ENCODE measurements at places on chromosomes 16 and 17.

DNA sequence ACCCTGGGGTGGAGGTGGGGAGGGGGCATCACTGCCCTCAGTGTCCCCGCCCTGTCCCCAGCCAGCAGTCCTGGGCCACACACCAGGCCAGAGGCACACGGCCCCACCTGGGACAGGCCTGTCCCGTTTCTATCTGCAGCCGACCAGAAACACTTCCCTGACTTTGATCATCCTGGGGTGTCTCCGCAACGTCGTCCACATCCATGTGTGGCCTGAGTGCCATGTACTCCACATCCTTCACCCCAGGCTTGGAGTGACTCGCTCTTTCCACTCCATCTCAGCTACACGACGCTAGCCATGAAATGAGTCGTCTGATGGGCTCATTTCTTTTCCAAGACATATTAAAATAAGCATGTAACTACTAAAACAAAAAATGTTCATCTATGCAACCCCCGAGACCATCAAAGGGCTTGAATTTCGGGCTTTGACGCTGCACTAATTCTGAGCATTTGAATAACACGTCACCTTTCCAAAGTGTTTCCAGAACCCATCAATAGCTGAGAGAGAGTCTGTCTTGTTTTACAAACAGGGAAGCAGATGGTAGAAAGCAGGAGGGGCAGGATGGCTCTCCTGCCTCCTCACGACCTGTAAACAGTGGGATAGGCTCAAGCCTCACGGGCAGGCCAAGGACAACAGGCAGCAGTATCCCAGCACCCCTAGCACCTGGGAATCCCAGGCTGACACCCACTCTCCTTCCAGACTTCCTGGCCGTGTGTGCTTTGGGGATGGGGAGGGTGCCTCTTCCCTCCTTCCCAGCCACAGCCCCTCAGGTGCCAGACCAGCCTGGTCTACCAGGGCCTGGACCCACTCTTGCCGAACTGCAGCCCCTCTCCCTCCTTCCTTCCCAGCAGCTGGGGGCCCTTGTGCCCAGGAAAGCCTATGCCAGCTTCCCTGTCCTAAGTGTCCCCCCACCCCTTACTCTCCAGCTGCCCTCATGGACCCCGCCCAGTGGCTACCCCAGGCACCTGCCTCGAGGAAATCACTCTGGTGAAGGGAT lies 20.0 kb upstream of the RASD1 start:
- DNase-seq: peak; percentile 36

DNA sequence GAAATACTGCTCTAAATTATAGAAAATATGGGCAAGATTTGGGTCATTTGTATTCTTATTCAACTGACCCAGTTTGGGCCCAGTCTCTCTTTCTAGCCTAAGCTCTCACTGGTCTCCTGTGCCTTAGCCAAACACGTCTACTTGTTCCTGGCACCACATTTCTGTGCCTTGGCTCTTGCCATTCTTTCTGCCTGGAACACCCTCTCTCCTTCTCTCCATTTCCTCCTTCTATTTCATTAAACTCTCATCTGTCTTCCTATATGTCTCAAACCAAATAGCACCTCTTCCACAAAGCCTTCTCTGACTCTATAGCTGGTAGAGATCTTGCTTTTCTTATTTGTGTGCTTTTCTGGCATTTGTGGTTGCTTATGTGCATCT lies 37.7 kb upstream of the NUFIP2 start:
- no peak for DNase-seq

- DNase-seq: no peak
These were observed 13.4 kb upstream of the MEIOC start for GRCh38 chr17:44642834-44643233.

GRCh38 chr16:69741519-69741918 lies 13.2 kb downstream of the NOB1 start:
- DNase-seq: no peak

GRCh38 chr17:68697850-68698361 lies 96.7 kb upstream of the FAM20A start:
- DNase-seq: no peak

DNA sequence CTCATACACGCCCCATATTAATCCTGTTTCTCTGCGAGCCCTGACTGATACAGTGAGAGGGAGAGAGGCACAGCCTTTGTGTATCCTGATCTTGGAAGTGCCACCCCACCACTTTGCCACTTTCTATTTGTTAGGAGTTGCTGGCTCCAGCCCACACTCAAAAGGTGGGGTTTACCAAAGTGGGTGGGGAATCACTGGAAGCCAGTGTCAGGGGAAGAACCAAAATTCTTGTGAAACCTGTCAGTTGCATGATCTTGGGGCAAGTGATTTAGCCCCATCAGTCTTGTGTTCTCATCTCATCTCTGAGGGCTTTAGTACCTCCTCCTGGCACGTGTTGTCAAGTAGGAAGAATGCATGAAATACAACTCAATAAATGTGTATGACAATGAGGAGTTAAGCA lies 119.5 kb downstream of the SOX9 start:
- no peak for DNase-seq

- DNase-seq: no peak
These were observed 490.2 kb upstream of the SALL1 start for GRCh38 chr16:51641191-51641765.

Measured in A172 (cell line).